ENCODE measurements at places on chromosomes 1 and 21.

DNA sequence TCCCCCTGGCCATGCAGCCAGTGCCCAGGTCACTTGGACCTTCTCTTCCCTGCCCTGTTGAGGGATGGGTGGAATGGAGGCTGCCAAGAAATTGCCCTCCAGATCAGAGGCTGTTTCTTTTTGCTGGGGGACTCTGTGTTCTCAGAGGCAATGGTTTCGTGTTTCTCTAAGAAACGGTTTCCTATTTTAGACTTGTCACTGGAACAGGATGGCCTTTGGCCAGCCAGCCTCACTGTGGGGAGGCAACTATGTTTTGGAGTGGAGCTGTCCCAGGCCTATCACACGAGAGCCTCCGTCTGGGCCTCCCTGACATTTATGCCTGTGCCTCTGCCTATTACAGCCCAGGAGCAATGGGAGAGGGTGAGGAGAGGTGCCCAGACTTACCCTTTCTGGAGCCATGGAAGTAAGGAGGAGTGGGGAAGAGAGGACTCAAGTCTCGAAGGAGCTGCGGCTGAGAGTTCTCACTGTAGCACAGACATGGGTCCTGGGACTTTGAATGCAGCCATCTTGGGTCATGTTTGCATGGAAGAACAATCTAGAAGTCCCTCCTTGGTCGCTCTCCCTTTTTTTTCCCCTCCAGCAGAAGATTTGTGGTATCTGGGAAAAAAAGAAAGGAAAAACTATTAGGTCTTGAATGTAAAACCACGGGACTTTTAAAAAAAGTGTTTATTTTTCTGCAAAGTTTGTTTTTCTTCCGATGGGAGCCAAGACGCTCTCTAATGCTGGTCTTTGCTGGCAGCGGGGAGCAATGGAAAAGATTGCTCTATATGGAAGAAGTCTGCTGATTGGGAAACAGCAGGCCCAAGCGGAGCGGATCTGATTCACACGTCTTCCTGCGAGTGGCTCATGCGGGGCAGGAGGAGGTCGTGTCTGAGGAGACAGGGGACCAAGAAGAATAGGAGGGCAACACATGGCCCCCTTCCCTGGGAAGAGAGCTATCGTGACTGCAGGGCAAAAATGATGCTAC is 219.2 kb downstream of the FOXD2 start:
- no peak for DNase-seq

- no peak for DNase-seq
Measured at GRCh38 chr1:201456499-201457309, 12.3 kb downstream of the PHLDA3 start.

GRCh38 chr1:166184897-166185296 is 18.1 kb upstream of the FAM78B start:
- DNase-seq: no peak

DNA sequence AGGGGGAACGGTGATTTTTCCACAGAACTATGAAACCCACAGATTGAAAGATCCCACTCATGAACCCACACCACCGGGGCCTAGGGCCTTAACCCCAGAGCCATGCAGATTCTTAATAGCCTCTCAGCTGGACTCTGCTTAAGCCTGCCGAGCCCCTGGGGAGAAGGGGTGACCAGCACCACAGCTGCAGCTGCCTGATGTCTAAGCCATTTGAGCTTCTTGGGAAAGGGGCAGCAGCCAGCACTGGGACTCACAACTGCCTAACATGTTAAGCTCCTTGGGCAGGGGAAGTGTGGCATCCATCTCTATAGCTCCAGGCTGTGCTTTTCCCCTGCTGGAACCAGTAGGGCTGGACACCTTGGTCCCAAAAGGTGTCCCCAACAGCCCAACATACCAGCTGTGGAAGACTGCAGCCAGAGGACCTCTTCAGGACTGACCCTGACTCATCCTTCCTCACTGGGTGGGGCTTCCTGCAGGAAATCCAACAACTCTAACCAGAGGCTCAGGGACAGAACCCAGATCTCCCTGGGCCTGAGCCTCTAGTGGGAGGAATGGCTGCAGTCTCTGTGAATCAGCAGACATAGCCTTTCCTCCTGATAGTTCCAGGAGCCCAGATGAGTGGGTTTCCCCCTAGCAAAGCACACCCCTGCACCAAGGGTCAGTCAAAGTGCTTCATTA is 34.6 kb upstream of the FMO3 start:
- DNase-seq: no peak

- no peak for DNase-seq
Measured at GRCh38 chr1:211625040-211625439, 46.1 kb upstream of the SLC30A1 start.

DNA sequence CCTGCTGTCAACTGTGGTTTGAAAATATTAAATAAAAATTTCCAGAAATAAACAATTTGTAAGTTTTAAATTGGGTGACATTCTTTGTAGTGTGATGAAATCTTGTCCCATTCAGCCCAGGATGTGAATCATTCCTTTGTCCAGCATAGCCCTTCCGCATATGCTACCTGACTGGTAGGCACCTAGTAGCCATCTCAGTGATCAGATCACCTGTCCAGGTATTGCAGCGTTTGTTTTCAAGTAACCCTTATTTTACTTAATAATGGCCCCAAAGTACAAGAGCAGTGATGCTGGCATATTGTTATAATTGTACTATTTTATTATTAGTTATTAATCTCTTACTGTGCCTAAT is 351.6 kb upstream of the B3GALT2 start:
- no peak for DNase-seq

DNA sequence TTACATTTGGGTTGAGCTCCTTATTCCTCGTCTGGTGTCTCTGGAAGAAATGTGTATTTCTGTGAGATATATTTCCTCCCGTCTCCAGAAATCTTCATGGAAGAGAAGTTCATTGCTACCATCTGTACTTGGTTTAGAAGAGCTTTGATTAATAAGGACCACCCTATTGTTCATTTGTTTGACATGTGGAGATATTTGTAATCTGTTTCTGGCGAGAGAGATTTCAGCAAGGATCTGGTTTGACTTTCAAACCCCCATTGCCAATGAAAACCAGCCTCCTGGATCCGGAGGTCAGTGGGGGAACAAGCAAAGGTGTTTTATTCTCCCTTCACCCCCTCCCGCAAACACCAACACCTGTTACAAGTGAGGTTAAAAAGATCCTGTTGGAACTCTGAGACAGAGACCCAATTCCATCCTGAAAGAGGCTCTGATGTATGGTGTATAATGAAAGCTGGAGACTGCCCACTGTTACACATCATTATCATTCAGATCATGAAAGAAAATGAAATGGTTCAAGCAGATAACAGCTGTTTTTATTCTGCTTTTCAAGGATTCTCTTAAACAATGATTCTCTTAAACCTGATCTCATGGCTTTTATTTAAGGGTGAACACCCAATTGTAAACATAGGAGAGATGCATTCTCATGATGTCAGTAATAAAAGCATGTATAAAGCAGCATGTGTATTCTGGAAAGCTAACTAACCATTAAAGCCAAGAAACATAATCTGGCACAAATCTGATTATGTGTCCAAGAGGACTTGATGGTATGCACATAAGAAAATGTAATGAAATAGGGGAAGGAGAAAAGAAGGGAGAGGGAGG is 393.5 kb upstream of the ADGRL2 start:
- no peak for DNase-seq

GRCh38 chr1:231558708-231559185 is 30.3 kb downstream of the TSNAX start:
- DNase-seq: no peak

DNA sequence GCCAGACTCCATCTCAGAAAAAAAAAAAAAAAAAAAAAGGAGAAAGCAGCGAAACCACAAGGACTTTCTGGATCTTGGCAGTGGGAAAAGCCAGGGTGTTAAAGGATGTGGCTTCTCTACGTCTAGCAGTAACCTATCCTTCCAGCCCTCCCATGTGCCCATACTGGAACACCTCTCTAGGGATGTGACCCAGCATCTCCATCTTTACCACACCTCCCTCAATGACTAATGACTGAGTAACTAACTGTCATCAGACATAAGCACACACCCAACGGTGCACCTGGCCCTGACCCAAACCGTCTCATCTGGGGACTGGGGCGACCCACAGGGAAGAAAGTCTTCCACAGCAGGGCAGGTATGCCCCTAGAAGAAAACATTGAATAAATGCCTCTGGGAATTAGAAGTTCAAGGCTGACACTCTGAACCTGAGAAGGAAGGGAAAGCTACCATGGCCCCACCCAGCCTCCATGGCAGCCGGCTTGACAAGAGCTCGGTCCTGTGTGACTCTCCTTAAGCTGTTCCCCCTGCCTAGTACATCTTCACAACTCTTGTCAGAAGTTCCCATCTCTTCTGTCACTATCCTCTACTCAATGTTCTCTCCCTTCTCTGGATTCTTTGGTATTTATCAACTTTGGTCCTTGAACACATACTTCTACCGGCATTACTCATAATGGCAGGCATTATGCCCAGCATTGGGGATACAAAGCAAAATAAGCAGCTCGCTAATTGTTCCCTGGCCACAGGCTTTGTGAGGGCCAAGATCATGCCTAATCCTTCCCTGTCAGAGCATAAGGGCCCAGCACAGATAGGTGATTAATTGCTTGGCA is 14.8 kb upstream of the PAQR6 start:
- DNase-seq: no peak

GRCh38 chr1:76012341-76013205 is 62.0 kb upstream of the ST6GALNAC3 start:
- DNase-seq: no peak

- DNase-seq: no peak
Measured at GRCh38 chr21:22585558-22585957, 1587.3 kb downstream of the NCAM2 start.

- no peak for DNase-seq
Measured at GRCh38 chr21:43588957-43589356, 70.3 kb downstream of the HSF2BP start.

DNA sequence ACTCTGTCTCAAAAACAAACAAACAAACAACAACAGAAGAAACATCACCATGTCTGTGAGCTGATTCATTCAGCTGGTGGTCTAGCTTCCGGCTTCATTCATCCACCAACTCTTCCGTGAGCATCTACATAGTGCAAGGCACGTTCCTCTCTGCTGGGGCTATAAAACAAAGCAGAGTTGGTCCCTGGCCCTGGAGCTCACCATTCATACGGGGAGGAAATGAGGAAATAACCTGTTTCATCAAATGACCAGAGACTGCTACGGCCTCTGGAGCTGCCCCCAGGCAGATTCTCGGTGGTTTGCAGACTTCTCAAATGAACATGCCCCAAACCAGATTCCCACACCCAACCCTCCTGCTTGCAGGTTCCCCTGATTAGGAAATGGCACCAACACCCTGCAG is 41.0 kb upstream of the ID3 start:
- no peak for DNase-seq

GRCh38 chr1:55179177-55179835 is 35.9 kb downstream of the USP24 start:
- DNase-seq: no peak

GRCh38 chr21:14361958-14362357 is 21.0 kb downstream of the HSPA13 start:
- DNase-seq: no peak

DNA sequence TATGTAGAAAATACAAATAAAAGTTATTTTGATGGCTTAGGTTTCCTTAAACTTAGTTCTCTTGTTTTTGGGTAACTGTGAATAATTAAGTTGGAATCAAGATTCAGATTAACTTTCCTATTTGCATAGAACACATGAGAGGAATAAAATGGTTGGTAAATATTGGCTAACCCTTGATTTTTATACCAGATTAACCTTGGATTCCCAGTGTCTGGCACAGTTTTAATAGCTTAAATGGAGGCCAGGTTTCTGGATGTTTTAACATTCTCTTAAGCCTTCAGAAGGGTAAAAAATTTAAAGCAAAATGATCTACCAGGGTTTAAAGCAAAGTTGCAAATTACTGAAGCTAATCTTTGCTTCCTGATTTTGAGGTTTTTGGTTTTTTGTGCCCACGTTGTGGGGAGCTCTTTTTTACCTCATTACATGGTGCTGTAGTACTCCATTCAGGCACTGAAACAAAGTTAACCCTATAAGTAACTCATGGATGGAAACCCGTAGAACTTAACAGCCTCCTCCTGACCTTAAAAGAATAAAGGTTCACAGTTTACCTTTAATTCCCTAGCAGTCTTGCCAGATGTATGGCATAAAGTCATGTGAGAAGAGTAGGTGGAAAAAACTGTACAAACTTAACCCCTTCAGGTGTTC is 8.4 kb upstream of the SPATA1 start:
- no peak for DNase-seq

DNA sequence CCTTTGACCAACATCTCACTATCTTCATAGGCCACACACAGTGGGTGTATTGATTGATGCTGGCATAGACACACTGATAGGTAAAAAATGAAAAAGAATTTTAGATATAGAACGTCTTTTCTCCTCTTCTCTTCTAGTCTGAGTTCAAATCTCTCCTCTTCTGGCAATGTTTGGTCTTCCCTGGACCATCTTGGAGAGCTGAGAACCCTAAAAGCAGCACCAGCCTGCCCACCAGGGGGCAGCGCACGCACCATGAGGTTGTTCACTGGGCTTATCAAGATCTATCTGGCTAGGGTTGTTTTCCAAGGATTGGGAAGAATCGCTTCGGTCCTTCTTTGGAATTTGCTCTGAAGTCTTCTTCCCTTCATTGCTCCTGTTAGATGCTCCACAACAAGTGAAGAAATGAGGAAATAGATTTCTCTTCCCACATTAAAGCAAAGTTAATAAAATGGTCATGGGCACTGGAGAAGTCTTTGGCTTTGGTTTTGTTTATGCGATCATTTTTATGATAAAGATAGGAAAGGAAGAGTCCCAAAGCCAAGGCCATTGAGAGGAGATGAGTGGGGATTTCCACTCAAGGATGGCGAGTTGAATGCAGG is 104.0 kb upstream of the OLIG2 start:
- peak; percentile 23 for DNase-seq

DNA sequence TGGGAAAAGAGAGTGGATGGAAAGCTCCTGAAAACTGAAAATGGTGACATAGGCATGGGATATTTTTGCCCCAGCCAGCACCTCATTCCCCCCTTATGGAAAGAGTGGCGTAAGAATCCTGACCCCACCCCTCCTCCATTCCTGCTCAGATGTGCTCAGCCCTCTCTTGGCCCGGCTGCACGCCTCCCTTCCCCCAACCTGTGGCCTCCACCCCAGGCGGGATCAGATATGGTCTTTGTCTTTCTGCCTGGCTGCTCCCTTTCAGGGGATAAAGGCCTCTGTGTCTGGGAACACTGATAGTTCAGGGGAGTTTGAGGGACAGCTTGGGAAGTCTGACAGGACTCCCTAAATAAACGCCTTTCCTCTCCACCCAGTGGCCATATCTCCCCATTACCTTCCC is 49.8 kb downstream of the KIRREL1 start:
- DNase-seq: no peak

DNA sequence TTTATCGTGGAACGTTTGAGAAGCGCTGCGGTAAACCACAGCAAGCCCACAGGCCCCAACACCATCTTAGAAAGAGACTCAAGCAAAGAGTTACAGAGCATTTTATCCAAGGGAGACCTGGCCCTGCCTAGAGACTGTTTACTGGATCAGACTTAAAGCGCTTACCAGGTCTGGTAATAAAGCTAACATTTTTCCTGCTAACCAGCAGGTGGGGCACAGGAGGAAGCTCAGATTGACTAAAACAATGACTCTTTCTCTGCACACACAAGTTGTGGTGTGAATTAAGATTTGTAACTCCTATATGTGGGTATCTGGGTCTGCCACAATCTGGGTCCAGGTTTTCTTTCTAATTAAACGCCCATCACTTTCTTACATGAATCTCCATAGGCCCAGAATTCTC is 136.5 kb upstream of the ETS2 start:
- DNase-seq: no peak
